ENCODE measurements at places on chromosomes 12 and 14.

DNA sequence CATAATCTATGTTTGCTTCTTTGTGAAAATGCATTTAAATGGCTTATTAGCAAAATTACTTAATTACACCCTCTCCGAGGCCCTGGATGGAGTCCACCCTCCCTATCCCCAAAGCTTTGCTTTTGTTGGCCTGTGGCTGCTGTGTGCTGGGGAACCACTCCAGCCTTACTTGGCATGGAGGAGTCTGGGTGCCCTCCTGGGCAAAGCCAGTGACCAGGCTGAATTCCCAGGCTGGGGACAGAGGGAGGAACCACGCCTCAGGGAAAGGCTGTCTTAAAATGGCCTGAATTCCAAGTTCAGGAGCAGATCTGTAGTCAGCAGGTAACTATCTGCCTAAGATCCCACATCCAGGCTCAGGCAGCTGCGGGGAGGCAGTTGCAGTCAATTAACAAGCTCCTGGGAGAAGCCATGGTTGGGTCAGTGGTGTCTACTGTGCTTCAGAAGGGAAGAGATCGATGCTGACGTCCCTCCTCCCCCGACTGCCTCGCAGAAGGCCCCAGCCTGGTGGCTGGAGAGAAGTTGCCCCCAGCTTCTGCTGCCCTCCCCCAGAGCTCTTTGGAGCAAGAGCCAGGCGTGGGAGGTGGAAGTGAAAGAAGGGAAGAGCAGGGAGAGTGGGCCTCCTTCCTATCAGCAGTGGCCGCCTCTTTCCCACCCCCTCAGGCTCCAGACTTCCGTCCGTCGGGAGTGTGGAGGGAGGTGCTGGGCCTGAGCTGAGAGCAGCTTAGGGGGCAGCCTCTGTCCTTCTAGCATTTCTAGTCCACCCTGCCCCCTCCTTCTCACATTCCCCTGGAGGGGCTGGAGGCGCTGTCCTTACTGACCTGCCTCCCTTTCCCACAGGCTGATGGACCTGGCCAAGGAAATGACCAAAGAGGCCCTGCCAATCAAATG, 11.3 kb downstream of the VASH1 start:
- DNase-seq, result peak; percentile 86

DNA sequence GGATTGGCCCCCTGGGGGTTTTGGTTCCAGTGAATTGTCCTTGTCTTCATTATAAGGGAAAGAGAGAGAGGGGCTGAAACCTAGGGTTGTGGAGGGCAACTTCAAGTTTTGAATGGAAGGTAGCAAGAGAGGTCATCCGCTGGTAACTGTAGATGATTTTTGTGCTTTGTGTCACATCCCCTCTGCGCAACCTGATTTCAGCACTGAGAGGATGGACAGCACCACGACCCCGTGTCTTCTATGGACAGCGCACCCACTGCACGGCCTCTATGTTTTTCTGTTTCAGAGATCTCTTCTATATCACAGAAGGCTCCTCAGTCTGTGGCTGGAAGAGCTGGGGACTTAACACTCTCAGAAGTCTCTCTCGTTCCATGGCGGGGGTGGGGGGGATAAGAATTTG, 127.0 kb upstream of the RPH3A start:
- DNase-seq, result no peak

GRCh38 chr12:27451036-27451825, 4.7 kb downstream of the SMCO2 start:
- no peak for DNase-seq

DNA sequence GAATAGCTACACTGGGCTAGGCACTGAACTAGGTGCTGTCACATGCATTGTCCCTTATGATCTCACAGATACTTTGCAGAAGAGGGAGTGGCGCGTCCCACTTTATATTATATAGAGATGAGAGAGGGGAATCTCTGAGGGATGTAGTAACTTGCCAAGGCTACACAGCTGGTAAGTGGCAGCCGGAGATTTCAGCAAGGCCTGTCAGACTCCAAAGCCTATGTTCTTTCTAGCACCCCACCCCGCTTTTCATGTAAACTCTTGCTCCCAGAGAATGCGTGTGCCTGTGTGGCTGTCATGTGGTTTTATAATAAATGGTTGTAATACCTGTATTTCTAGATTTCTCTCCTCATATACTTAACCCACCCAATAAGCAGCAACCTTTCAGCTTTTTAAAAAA, 39.1 kb downstream of the WDR20 start:
- no peak for DNase-seq

DNA sequence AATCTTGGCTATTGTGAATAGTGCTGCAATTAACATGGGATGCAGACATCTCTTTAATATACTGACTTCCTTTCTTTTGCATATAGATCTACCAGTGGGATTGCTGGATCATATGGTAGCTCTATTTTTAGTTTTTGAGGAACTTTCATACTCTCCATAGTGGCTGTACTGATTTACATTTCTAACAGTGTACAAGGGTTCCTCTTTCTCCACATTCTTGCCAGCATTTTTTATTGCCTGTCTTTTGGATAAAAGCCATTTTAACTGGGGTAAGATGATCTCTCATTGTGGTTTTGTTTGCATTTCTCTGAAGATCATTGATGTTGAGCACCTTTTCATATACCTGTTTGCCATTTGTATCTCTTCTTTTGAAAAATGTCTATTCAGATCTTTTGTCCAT, 8.4 kb downstream of the AMDHD1 start:
- DNase-seq, result no peak

- DNase-seq, result no peak
Measured at GRCh38 chr14:66085224-66085623, 400.9 kb upstream of the CCDC196 start.

- no peak for DNase-seq
Measured at GRCh38 chr12:94686834-94687628, 36.7 kb upstream of the TMCC3 start.
